ENCODE measurements at places on chromosomes 13 and 19.

- no peak for DNase-seq
These were observed 6.7 kb upstream of the MADCAM1 start for GRCh38 chr19:489418-490196.

- DNase-seq: no peak
These were observed 24.5 kb upstream of the LGALS16 start for GRCh38 chr19:39631178-39631577.

- DNase-seq: no peak
These were observed 2.1 kb upstream of the SIGLEC8 start for GRCh38 chr19:51460164-51460992.

DNA sequence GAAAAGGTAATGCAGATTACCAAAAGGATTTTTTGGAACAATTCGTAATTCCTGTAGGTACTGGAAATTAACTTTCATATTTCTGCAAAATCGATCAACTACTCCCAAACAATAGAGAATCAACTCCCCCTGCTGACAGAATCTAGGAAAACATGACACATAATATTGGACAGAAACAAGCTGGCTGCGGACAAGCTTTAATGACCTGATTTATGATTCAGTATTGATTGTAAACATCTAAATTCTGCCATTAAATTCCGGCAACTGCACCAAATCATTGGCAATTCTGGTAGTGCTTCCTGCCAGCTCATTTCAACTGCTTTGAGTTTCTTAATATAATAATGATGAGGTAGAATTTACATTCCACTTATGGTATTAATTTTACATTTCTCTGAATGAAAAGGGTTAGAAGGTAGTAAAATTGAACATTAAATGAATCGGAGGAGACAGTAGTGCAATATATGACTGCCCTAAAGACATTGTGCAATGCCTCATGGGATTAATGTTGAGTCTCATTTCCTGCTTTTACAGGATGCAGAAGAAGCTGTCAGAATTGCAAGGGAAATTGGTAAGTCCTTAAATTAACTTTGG is 146.5 kb downstream of the PCCA start:
- DNase-seq: peak; percentile 45

- peak; percentile 85 for DNase-seq
These were observed 5.6 kb upstream of the DPF1 start for GRCh38 chr19:38229585-38230073.

GRCh38 chr19:28034936-28035335 is 1178.0 kb downstream of the UQCRFS1 start:
- no peak for DNase-seq

Data from HCT116 (cell line).